Inflammatory macrophage treated with lipopolysaccharide for 4 hours (primary cell): ENCODE measurements at places on chromosomes 3 and 15.

DNA sequence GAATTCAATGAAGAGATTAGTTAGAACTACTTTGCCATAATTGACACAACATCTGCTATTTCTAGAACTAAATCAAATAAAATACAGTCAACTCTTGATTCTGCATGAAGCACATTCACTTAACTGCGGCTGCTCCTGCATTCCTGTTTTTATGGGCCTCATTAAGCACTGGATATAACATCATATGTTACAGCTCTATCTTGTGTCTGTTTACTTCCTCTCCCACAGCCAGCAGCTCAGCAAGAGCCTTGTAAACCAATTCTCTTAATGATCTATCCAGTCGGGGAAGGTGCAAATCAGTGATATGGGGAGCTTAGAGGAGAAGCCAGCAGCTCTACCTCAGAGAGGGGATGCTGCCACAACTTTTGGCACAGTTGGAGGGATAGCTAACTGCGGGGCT, 329.2 kb downstream of the ARRDC4 start:
- DNase-seq: no peak

- DNase-seq: peak; percentile 44
These were observed 47.3 kb downstream of the EIF3J start for GRCh38 chr15:44584162-44584749.

- no peak for DNase-seq
These were observed 8.5 kb downstream of the IREB2 start for GRCh38 chr15:78446551-78446950.

- DNase-seq: no peak
These were observed 238.5 kb upstream of the ZNF385D start for GRCh38 chr3:21989341-21990042.
